ENCODE measurements at places on chromosomes 2 and 18.

DNA sequence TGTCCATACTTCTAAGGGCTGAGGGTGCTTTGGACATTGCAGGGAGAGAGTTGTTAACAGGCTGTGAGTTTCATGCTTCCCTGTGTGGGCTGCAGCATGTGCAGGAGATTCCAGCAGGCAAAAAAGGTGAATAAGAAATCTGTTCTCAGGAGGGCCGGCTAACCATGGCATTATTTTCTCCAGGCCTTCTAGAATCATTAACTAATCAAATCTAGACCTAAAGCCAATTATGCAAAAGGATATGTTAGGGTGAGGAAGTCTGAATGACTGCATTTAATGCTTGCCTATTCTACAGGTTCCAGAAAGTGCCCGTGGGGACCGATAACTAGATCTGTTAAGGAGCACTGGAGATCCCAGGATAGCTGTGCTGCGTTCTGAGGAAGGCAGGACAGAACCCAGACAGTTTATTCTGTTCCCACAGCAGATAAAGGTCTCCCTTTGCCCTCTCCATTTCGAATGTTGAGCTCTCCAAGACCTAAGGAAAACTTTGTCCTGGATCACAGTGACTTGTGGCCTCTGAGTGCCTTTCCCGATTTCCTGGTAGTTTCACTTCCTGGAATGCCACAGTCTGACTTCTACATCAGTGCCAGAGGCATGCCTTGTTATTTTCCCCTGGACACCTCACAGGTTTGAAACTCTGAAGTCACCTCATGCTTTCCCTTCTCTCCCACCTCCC, 50.0 kb upstream of the ZFP36L2 start:
- no peak for DNase-seq

GRCh38 chr2:88115825-88116518, 11.9 kb downstream of the FABP1 start:
- no peak for DNase-seq

- no peak for DNase-seq
These were observed 1245.8 kb upstream of the SLC39A10 start for GRCh38 chr2:194411221-194411620.

DNA sequence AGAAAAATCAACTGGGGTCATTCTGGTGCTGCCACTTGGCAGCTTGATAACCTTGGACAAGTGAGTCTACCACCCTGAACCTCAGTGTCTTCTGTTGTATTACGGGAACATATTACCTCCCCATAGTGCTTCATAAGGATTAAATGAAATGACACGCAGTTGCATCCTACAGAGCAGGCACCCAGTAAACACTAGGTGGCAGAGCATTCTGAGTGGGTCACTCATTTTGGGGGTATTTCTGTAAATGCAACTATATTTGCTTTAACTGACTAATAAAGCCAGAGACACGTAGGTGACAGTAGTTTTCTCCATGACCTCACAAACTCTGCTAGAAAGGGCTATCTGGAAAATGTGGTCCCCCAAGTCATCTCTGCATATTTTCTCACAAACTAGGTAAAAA, 4.7 kb downstream of the CD226 start:
- DNase-seq, result no peak

GRCh38 chr2:127219171-127220070, 678 bp downstream of the CYP27C1 start:
- DNase-seq, result no peak

GRCh38 chr2:88829607-88830463, 138.4 kb downstream of the RPIA start:
- no peak for DNase-seq

GRCh38 chr2:150526006-150526405, 38.5 kb upstream of the RND3 start:
- DNase-seq, result no peak

DNA sequence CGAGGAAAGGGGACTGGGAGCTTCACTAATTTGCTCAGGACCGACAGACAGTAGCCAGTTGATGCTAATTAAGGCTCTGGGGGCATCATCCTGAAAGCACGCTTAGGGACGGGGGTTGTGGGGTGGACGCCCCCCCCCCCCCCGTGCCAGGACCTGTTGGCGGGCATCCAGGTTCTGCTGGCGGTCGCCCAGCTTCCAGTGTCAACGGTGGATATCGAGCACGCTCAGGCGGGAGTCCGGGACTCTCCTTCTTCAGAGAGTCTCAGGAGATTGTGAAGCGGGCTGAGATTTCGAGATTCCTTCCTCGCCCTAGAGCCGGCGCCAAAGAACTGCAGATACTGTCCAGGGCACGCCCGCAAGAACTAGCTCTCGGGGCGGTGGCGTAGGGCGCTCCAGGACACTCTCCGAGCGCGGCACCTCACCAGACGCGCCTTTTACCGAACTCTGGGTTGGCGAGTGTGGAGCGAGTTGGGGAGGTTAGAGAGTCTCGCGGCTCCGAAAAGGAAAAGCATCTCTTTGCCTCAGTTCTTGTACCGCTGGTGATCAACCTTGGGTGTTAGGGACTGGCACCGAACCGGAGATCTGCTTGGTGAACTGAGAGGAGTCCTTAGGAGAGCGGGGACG, 5.6 kb downstream of the RAX start:
- DNase-seq, result no peak

- no peak for DNase-seq
These were observed 4.0 kb downstream of the ABHD3 start for GRCh38 chr18:21700528-21701075.

GRCh38 chr2:1972422-1972821, 228.1 kb upstream of the PXDN start:
- peak; percentile 89 for DNase-seq

DNA sequence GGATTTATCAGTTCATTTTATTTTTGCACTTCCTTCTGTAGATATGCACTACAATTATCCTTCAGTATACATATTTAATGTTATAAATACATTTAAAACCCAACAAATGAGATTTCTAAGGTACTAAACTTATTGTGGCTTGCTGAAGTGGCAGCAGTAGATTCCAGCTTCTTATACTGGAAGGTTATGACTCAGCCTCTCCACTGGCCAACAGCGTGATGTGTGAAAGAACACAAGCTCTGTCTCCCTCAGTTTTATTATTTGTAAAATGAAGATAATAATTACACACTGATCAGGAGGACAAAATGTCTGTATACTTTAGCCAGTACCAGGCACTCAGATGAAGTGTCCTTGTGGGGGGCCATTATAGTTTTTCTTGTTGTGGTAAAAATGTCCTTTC, 1147.1 kb downstream of the CNTNAP5 start:
- DNase-seq, result no peak

- no peak for DNase-seq
These were observed 31.5 kb upstream of the TMBIM1 start for GRCh38 chr2:218323526-218324472.

- no peak for DNase-seq
These were observed 111.8 kb downstream of the HDAC4 start for GRCh38 chr2:239288951-239289511.

GRCh38 chr2:124805060-124805459, 780.0 kb downstream of the CNTNAP5 start:
- DNase-seq, result no peak

DNA sequence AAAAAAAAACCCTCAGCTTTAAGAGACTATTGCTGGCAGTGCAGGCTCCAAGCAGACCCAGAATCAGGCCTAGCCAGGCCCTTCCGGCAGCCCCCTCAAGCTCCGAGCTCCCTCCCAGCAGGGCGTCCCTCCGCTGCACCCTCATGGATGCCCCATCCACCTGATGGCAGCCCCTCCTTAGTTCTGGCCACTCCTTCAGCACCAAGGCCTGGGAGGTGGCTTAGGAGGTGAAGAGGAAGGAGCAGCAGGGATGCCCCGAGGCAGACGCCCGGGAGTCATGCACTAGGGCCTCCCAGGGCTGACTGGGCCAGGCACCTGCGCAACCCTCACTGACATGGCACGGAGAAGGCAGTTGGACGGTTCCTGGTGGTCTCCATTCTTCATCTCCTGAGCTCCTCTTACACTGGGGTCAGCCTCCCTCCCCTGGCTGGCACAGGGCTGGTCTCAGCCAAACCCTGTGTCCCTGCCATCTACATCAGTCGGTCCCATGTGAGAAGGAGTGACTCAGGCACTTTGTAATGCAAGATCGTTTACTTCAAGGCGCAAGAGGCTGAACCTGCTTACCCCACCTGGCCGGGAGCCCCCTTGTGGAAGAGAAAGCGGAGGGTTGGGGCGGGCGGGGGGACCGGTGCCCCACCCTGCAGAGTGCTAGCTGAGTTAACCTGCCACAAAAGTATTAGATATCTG, 53.5 kb upstream of the ID2 start:
- DNase-seq, result no peak

DNA sequence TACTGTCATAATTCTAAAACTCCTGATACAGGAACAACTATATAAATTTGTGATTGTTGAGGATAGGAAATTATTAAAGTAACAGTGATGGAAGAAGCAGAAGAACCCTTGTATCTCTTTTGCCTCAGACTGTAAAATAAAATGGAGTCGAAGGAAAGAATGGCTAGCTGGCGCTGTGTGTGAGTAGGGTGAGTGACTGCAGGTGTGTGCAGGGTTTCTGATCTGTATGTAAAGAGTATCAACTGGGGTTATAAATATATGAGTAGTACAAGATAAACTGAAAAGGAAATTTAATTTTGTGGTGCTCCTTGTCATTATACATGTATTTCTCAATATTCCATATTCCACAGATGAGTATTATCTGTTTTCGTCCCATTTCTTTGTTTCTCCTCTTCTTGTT, 15.2 kb downstream of the POLI start:
- no peak for DNase-seq

- DNase-seq, result peak; percentile 61
These were observed at the start of gene SP9 for GRCh38 chr2:174334781-174335251. SP9 (plus strand) TSS chr2:174334954; CDS start chr2:174335093, 139 bp downstream.

GRCh38 chr2:205720451-205720902, 38.2 kb downstream of the NRP2 start:
- DNase-seq, result no peak

GRCh38 chr2:232418466-232419244, 12.0 kb downstream of the ALPG start:
- no peak for DNase-seq

GRCh38 chr2:55089726-55090125, 39.5 kb upstream of the RTN4 start:
- no peak for DNase-seq

DNA sequence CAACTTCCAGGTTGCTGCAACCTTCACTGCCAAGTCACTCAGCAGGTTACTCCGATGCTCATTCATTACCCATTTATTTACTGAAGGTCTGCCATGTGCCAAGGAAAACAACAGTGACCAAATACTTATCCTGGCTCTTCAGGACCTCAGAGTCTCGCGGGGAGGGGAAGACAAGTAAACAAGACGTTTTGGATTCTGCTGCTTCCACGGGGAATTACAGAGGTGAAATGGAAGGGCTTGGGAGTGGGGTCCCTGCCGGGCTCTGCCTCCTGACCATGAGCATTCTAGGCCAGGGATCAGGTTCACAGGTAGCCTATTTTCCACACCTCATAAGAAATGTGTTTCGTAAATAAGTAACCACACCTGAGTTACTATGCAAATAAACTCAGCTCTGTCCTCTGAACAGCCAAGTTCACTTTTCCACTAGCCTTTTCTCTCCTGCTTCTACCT, 68.1 kb downstream of the CLHC1 start:
- DNase-seq, result no peak

DNA sequence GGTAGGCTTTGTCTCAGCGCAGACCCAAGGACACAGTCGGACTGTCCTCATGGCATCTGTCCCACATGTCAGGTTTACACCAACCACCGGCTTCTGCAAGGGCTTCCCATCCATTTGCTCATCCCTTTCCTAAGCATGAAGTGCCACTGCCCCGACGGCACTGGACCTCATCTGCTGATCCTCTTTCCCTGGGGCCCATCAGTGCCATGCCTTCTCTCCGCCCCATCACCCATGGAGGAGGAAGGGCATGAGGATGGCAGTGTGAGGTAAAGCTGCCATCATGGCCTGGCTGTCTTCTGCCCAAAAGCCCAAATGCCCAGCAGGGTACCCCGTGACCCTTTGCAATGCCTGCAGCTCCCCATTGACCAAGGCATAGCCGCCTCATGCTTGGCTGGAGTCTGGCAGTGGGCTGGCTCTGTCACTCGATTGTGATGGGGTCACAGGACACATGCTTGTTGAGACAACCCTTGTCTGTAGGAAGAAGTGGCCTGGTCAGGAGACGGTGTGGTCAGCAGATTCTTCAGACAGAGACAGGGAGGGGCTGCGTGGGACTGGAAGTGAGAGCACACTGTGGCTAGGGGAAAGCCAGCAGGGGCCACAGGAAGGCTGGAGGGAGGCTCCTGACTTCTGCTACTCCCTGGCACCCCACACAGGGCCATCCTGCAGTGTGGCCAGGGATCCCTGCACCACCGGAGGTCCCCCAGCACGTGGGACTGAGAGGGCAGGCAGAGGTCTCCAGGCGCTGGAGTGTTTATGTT, 493.7 kb upstream of the HS6ST1 start:
- DNase-seq, result no peak

DNA sequence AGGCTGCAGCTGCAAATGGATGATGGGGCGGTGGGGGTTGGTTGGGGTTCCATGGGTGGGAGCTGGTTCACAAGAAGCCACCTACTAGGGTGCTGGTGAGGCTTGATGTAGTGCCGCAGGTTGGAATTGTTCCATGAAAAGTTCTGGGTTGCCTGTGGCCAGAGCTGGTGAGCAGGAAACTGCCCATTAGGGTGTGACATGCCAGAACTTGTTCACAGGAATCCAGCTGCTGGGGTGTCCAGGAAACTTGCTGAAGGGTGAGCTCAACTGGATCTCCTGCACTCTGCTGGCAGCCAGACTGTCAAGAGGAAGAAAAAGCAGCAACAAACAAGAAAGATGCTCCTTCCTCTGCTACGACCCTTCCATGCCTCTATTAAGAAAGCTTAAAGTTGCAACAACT, 48.8 kb downstream of the MAP3K20 start:
- no peak for DNase-seq

DNA sequence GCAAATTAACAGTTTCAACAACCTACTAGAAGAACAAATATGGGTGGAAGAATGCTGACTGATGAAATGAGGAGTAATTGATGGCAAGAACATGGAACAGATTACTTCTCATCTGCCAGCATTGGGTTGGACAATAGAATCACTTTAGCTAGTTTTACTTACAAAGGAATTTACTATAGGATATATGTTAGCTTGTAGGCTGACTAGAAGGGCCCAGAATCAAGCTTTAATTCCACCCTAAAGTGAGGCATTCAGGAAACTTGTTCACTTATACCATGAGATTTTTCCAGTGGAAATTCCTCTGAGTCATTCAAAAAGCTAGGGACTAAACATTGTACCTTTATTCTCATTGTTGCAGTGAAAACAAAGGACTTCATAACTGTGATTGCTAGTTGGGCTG, 5.0 kb upstream of the ZSWIM2 start:
- DNase-seq, result no peak

DNA sequence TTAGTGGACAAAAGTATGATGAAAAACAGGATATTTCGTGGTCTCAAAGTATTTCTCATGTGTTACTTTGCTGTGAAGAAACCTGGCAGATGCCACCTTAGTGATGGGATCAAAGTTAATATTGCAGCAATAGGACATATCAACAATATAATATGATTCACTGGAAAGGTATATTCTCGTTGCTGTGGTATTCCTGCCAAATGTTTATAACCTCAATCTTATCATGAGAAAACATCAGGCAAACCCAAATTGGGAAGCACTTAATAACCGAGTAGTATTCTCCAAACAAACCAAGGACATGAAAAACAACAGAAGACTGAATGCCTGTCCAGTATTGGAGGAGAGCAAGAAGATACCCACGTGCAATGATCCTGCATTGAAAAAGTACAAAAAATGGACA, 302.6 kb upstream of the MC4R start:
- no peak for DNase-seq
